Fibroblast of gingiva (primary cell): ENCODE measurements at places on chromosomes 7 and 10.

GRCh38 chr7:74176555-74176954 is 2.4 kb downstream of the EIF4H start:
- no peak for DNase-seq

DNA sequence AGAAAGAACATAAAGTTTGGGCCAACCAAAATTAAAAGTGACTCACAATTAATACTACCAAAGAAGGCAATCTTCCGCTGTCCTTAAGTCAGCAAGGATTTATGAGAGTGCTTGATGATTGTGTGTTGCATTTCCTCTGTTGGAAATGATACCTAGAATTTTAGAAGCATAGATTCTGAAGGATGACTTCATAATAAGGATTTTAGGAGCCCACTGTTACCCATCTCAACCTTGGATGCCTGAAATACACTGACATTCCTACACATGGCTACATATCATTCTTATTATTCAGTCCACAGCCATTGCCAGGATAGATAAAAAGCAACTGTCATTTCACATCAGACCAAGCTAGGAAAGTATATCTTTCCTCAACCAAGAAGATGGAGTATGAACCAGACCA is 823.8 kb downstream of the LRMDA start:
- DNase-seq, result no peak

GRCh38 chr10:37754538-37755323 is 102.7 kb downstream of the ZNF248 start:
- no peak for DNase-seq

GRCh38 chr7:29955799-29956486 is 33.7 kb downstream of the SCRN1 start:
- no peak for DNase-seq

- DNase-seq, result no peak
Measured at GRCh38 chr10:1115607-1115955, 59.4 kb downstream of the WDR37 start.

- DNase-seq, result no peak
Measured at GRCh38 chr10:98572594-98572993, 125.9 kb upstream of the HPS1 start.

- no peak for DNase-seq
Measured at GRCh38 chr7:5652118-5652517, 129.3 kb downstream of the RNF216 start.

- DNase-seq, result no peak
Measured at GRCh38 chr10:133176546-133176945, 16.5 kb downstream of the KNDC1 start.

- no peak for DNase-seq
Measured at GRCh38 chr10:70776455-70777005, 8.6 kb downstream of the TBATA start.

- DNase-seq, result no peak
Measured at GRCh38 chr7:21767300-21767900, 178.3 kb downstream of the CDCA7L start.

DNA sequence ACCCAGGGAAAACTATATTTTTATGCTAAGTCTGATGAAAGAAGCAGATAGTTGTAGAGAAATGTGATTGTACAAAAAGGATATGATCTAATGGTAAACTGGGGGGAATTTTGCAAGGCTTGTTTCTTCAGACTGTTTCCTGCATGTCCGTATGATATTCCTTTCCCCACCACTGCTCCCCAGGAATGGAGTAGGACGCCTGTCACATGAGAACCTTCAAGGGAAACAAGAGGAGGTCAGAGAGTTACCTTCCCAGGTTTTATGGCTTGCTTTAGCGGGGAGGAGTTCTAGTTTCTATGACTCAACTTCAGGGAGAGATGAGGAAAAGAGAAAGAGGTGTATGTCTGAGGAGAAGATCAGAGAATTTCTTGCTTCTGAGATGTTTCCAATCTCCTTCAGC is 16.4 kb upstream of the ITPRID1 start:
- DNase-seq, result no peak

GRCh38 chr10:112503643-112504042 is 56.6 kb downstream of the VTI1A start:
- DNase-seq, result no peak

DNA sequence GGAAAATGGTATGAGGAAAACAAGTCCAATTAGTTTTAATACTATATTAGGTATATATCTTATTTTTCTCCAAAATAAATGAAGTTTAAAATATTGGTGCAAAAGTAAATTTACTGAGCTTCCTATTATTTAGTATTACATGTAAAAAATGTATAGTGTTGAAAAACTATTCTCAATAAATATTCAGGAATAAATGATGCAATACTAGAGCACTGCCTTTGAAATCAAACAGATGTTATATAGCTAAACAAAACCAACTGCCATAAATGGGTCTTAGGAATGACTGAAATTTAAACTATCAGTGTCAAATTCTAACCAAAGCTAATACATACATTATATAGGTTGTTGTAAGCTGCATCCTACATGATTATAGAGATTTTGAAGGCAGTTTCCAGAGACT is 1434.0 kb upstream of the LRRTM3 start:
- DNase-seq, result no peak

DNA sequence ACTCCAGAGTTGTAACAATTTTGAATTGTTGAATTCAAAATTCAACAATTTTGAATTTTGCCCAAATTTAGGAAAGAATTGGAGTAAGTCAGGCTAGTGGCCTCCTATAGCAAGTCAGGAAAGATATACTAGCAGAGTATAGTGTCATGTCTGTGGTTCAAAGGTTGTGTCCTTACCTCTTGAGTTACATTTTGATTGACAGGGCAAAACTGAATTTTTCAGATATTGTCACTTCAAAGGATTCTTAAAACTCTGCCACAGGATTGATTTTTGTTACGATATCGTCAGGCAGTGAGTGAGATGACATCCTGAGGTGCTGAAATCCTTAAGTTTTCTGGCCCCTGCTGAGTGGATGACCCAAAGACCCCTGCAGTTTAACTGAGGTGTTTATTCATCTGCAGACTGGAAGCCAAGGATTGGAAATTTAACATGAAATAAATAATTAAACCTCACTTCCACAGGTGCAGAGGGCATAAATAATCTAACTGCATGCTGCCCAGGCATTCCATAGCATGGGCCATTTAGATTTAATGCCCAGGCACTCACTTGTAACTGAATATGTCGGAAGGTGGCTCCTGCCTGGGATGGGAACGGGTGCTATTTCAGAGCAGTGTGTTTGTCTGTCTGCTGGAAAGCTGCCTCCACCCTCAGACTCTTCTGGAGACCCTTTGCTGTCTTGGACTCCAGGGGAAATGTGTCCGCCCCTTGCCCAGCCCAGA is 50.8 kb downstream of the RBM20 start:
- DNase-seq, result no peak

DNA sequence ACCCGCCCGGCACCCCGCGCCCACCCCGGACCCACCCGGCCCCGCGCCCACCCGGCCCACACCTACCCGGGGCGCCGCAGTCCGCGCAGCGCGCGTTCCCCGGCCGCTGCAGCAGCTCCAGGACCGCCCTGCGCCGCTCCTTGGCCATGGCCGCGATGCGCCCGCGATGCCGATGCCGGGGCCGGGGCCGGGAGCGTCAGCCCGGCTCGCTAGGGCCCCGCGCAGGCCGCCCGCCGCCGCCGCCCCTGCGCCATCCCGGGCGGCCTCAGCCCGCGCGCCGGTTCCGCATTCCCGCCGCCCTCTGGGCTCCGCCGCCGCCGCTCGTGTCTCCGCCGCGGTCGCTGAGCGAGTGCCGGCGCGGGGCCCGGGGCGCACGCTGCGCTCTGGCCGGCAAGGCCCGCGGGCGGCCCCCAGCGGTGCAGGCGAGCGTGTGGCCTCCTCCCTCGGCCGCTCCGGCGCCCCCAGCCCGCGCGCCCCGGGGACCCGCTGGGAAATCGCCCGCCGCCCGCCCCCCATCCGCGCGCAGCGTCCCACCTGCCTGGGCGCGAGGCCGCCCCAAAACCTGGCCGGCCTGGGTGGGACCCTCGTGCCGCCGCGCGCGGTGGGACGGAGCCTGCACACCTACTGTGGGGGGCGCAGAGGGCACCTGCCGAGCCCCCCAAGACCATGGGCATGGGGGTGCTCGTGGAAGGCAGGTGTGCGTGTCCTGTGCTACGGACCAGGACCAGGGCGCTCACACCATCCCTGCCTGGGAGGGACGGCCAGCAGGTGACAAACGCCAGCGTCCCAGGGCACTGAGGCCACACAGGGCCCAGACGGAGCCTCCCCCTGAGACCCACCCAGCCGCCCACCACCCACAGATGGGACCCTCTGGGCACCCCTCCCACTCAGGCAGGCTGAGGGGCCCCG is at the start of gene ADAP1:
Gene ADAP1, minus strand, starts transcription at position 351 of the 909 bp plus-strand sequence. Its CDS starts 203 bp downstream, at position 148.
- no peak for DNase-seq

- DNase-seq, result no peak
Measured at GRCh38 chr7:77351539-77352004, 64.6 kb downstream of the GSAP start.

- no peak for DNase-seq
Measured at GRCh38 chr7:782718-783449, 49.4 kb upstream of the SUN1 start.

GRCh38 chr10:86300931-86301830 is 65.4 kb downstream of the GRID1 start:
- no peak for DNase-seq

DNA sequence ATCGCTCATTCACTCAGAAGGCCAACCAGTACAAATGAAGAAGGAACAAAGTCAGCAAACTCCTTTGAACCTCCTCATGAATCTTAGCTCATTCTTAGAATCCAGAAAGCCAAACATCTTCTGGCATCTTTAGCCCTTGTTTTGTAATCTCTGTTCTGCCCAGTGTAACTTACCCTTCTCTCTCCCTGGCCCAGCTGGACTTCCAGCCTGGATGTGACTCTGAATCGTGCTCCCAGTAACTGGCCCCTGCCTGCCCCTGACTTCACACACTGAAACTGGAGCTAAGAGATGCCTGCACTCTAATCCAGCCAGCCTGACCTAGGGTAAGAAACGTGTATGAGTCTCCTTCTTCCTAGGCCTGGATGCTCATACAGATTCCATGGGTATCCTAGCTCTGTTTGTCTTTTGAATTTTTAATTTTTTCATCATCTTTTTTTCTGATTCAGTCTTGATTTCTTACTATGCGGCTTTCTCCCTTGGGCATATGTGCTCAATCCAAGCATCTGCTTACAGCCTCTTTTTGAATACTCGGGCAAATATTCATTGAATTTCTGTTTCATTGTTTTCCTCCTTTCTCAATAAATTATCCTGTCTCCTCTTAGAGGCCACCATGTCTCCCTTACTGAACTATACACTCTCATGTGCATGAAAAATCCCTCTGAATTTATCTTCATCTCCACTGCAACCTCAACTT is 845.6 kb upstream of the AUTS2 start:
- DNase-seq, result no peak

- DNase-seq, result no peak
Measured at GRCh38 chr10:7082967-7083366, 327.9 kb downstream of the SFMBT2 start.

DNA sequence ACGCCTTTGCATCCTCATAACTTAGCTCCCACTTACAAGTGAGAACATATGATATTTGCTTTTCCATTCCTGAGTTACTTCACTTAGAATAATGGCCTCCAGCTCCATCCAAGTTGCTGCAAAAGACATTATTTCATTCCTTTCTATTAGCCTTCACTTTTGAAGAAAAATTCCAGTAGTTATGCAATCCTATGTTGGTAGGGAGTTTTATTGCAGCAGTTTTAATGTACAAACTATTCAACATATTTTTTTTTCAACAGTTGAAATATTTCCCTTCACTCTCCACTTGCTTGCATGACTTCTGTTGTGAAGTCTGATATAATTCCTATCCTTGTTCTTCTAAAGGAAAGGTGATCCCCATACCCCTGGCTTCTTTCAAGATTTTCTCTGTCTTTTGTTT is 27.3 kb upstream of the ARHGAP22 start:
- peak; percentile 58 for DNase-seq

GRCh38 chr10:127852456-127852855 is 40.3 kb downstream of the CLRN3 start:
- no peak for DNase-seq

DNA sequence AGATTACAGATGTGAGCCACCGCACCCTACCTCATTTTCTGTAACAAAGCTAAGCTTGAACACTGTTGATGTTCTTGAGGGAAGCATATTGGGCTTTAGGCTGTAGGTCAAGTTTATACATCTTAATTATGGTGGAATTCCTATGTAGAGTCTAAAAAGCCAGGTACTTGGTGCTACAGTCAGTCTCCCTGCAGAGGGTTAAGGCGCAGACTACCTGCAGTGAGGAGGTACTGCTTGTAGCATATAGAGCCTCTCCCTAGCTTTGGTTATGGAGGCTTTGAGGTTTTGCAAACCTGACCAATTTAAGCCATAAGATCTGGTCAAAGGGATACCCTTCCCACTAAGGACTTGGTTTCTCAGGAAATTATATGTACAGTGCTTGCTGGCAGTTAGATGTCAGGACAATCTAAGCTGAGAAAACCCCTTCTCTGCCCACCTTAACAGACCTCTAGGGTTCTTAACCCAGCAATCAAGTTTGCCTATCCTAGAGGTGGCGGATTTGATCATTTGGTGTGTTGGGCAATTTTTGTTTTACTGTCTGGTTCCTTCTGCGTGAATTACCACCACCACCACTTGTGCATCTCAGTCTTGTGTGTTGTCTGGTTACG is 6.0 kb downstream of the PPIA start:
- DNase-seq, result no peak

- DNase-seq, result no peak
Measured at GRCh38 chr7:50795831-50796230, 13.1 kb upstream of the GRB10 start.

- no peak for DNase-seq
Measured at GRCh38 chr10:32988604-32989003, 30.6 kb upstream of the ITGB1 start.

DNA sequence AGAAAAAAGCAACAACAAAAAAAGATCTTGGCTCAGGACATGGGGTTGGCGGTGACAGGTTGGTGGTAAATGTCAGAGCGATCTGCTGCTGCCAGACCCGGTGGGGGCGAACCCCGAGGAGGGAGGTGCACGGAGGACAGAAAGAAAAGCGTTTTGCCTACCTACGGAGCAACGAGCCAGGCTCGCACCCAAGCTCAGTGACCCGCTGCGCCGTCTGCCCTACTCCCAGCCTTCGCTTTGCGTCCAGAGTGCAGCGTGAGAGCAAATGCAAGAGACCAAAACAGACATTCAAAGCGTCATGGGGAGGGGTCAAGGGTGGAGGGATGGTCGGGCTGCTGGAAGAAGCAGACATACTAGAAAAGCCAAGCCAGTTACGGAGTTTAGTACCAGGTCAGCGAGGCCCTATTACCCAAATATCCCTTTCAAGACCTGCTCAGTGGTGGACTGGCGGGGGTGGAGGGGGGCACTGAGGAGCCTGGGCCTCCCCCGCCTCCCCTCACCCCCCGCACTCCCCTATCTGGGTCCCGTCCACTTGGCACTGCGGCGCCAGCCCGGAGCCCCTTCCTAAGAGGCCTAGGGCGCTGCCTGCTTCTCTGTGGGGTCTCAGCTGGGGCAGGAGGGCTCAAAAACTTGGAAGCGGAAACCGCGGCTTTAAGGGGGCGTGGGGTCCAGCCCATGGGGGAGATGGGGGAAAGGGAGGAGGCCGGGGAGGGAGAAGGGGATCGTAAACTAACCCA is 66.9 kb downstream of the SLC29A4 start:
- DNase-seq, result no peak
